ENCODE measurements at places on chromosomes 11 and 22.

DNA sequence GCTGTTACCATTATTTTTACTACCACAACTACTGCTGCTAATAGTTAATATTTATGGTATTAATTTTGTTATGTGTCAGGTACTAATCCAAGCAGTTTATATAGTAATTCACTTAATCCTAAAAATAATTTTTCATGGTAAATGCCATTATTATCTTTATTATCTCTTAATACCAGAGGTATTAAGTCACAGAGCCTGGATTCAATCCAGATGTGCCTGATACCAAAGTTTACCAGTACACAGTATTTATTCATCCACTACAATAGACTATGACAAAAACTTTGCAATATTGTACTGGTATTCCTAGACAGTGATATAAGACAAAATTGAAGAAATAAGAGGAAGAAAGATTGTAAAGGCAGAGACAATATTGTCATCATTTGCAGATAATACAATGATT lies 24.5 kb downstream of the MAP6 start:
- no peak for DNase-seq

- DNase-seq = no peak
These were observed 23.2 kb downstream of the MEI1 start for GRCh38 chr22:41722496-41722895.

GRCh38 chr22:45180146-45180679 lies 16.5 kb downstream of the NUP50 start:
- no peak for DNase-seq

DNA sequence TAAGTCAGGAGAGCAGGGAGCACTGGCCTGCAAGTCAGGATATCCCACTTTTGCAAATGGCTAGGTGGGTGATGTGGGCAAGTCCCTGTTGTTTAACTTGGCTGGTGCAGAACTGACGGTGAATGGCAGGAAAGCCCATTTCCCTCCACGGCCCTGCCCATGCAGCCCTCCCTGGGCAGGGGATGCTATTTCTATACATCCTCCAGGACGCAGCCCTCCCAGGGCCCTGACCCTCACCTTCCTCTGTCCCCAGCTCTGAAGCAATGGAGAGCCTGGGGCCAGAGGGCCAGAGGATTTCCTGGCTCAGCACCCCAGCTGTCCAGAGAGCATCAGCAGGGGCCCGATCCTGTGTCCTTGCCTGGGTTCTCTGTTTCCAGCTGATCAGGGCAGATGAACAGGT lies 91.3 kb downstream of the TSPAN18 start:
- no peak for DNase-seq

DNA sequence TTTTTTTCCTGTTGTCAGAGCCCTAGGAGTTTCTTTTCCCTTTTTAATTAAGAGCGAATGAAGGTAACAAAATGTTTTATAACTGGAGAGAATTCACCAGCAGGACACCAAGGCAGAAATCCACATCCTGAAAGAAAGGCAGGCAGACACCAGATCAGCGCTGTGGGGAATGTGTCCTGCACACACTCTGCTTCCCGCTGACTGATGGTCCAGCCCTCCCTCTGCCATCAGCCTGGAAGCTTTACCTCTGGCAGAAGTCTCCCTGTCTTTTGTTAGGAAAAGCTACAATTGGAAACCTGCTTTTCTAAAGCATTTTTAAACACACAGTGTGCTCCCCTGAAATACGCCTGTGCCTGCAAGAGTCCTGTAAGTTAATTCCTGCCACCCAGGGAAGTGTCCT lies 638.5 kb downstream of the NTM start:
- DNase-seq = no peak

DNA sequence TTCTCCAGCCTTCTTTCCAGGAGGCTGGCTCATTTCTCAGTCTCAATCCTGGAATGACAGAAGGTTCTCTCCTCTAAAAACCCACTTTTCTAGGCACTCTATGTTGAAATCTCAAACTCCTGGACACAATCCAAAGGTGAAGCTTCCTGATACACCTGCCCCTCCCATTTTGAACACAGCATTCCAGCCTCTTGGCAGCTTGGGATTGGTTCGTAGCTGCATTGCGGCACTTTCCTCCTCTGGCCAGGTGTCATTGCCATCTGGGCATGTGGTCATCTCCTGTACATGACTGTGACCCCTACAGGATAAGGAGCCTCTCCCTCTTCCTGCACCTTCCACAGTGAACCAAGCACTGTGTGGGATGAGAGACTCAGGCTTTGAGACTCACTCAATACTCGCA lies 230.2 kb upstream of the B3GAT1 start:
- no peak for DNase-seq

GRCh38 chr11:134476435-134477021 lies 64.5 kb upstream of the B3GAT1 start:
- DNase-seq = no peak

GRCh38 chr11:86301742-86302091 lies 323 bp upstream of the HIKESHI start:
- DNase-seq = no peak

- no peak for DNase-seq
These were observed 18.3 kb downstream of the AMOTL1 start for GRCh38 chr11:94786264-94787126.

DNA sequence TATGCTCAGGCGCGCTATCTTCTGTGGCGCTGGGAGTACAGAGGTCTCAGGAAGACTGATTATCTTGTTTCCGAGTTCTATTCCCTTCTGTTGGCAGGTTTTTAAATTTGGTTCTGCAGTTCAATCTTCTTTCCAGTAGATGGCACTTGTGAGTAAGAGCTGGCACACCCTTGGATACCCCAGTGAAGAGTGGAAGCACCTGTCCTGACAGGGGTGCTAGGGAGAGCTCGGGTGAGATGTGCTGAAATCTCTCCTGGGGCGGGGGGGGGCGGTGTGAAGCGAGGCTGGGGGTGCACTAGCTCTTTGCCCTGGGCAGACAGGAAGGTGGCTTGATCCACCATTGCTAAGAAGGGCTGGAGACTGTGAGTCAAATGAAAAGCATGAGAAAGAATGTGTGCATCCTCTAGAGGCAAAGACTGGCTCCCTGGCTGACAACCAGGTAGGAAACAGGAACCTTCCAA lies 679.9 kb upstream of the CCDC179 start:
- peak; percentile 18 for DNase-seq

DNA sequence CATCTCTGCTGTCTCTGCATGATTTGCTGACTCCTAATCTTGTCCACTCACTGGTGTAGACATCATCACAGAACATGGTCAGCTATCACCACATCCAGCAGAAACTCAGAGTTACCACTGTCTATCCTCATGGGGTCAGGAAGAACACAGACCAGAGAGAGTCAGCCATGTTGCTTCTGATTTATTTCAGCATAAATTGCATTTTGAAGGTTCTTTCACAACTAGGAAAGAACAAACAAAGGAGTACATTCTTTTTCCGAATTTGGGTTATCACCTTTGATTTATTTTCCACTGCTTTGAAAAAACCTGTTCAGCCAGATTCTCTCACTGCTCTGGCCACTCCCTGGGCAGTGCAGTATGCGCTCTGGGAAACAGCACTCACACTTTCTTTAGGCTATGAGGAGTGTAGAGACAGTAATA lies 172.0 kb upstream of the MTMR2 start:
- no peak for DNase-seq

- DNase-seq = no peak
These were observed 135.7 kb downstream of the ATXN10 start for GRCh38 chr22:45807156-45807915.

DNA sequence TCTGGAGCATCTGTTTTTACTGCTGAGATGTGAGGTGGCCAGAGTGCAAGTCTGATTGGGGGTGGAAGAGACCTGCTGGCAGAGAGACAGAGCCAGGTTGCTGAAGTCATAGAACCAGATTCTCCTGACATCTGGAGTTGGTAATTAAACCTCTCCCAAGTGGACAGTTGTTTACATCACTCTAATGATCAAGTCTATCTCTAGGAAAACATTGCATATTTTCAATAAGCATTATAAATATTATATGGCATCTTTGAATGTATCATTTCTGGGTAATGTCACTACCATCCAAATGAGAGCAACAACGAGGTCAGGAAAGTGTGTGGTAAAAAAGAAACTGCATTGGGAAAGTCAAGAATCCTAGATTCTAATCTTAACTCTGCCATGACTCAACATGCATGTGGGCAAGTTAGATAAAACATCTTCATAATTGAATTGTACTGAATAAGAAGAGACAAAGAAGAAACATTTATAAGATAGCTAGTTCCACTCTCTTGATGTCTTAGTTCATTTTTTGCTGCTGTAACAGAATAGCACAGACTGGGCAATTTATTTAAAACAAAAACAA lies 351.2 kb upstream of the API5 start:
- DNase-seq = no peak

DNA sequence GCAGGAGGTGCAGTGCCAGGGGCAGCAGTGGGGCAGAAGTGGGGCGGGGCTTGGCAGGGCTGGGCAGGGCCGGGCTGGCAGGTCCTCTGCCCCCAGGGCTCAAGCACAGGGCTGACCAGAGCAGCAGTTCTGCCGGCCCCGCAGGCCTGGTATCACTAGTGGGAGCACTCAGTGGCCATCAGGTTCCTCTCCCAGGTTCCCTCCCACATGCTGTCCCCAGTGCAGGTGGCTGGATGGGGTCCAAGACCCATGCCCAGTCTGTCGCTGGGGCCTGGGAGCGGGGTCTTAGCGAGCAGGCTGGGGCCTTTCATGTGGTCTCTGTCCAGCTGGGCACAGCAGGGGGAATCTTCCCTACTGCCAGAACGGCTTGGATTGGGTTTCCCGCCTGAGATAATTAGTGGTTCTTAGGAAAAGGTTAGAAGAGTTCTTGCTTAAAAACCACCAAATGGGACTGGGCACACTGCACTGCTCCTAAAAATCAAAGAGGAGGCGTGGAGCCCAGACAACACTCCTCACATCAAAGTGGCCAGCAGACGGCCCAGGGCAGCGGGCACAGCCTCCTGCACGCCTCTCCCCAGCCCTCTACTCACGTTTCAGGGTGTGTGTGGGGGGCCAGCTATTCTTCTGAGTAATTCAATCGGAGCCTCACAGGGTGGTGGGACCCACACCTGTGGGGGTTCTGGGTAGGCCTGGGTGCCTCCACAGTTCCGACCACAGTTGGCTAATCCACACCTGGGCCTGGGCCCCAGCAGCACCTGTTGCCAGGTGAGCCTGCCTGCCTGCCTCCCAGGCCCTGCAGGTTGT lies 45.6 kb downstream of the TPCN2 start:
- DNase-seq = no peak

GRCh38 chr11:61908730-61909316 lies 8.5 kb downstream of the RAB3IL1 start:
- no peak for DNase-seq

DNA sequence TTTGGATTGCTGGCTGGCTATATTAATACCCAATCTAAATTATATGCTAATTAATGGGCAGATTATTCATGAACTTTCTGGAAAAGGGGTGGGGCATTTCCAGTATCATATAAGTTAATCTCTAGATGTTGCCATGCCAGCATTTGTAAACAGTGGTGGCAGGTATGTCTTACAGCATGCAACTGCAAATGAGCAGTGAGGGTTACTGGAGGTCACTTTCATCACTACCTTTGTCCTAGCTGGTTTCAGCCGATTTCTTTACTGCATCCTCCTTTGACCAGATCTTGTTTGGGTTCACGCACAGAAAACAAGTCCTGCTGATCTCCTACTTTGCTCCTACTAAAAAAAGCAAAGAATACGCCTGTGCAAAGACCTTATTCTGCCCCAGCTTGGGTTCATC lies 89.1 kb upstream of the USP47 start:
- no peak for DNase-seq

Data from AG04450 (cell line).